Left lung (tissue), 14 donors: ENCODE measurements at places on chromosomes 6 and 20.

- no peak overlapping the region for H3K4me3 ChIP-seq
- H3K27me3 ChIP-seq = peaks cover 70% of the 10 kb centered on the region
- H3K4me1 ChIP-seq = peaks cover 30% of the 10 kb centered on the region
- H3K36me3 ChIP-seq = no peaks in the 10 kb centered on the region
- no peak for DNase-seq
Measured at GRCh38 chr20:20371083-20371482, 3.2 kb downstream of the INSM1 start.

DNA sequence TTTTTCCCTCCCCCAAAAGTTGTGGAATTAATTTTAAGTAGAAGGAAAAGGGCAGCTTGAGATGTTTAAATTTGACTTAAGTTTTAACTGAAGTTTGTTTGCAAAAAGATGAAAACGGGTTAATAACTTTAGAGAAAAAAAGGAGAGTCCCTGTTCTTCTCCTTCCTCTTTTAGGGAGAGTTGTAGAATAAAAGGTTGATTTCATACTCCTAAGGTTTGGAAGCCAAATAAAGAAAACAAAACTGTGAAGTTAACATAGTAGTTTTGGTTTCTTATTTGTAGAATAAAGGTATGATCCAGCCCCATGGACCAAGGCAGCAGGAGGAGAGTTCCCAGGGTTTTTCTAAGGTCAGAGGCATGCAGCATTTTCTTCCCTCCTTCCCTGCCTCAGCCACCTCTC is 33.4 kb downstream of the FOXO3 start:
- no peak for DNase-seq
- H3K4me1 ChIP-seq = peaks cover 99% of the 10 kb centered on the region
- no peak overlapping the region for H3K4me3 ChIP-seq
- no peak overlapping the region for H3K27ac ChIP-seq
- H3K36me3 ChIP-seq = no peaks in the 10 kb centered on the region
- no peaks in the 10 kb centered on the region for H3K27me3 ChIP-seq

GRCh38 chr20:45462711-45463509 is 6.6 kb upstream of the WFDC2 start:
- H3K27me3 ChIP-seq = no peaks in the 10 kb centered on the region
- H3K4me3 ChIP-seq = no peak overlapping the region
- H3K36me3 ChIP-seq = no peaks in the 10 kb centered on the region
- no peak overlapping the region for H3K27ac ChIP-seq
- no peak for DNase-seq

DNA sequence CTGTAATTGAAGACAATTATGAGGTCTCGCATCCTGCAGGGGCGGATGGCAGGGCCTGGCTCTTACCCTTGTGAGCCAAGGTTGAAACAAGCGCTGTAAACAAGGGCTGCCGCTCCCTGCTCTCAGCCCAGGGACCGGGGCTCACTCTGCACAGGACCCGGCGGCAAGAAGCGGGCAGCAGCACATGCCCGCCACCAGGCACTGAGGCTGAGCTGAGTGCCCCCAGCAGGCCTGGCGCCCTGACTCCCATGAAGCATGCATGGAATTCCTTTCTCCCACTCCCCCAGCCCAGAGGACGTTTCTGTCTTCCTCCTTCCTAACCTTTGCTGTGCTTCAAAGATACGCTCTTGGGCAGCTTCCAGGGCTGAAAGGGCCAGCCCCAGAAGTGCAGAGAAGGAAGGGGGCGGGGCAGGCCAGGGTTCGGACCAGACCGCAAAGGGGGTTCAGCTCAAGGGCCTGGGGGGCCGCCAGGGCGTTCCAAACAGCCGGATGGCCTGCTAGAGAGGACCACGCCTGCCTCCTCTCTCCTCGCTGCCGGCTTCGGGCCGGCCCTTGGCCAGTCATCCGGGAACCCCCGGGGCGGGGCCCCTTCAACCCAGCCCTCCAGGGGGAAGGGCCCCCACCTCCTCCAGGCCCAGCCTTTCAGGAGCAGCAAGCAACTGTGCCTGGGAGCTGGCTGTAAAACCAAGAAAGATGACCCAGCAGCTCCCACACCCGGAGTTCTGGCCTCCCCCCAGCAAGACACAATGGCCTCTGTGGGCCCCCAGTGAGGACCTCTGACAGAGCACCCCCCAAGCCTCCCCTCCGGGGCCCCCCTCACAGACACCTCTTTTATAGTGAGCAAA is 109.9 kb downstream of the NOL4L start:
- H3K27me3 ChIP-seq = no peaks in the 10 kb centered on the region
- H3K27ac ChIP-seq = peak overlapping the region; percentile 70
- no peaks in the 10 kb centered on the region for H3K36me3 ChIP-seq
- H3K4me3 ChIP-seq = peak overlapping the region; percentile 28

GRCh38 chr6:129695373-129696027 is 14.5 kb downstream of the ARHGAP18 start:
- H3K4me1 ChIP-seq = peaks cover 80% of the 10 kb centered on the region
- H3K27me3 ChIP-seq = no peaks in the 10 kb centered on the region
- H3K27ac ChIP-seq = no peak overlapping the region
- H3K36me3 ChIP-seq = no peaks in the 10 kb centered on the region
- no peak for DNase-seq
